Immature natural killer cell (primary cell): ENCODE measurements at places on chromosomes 7 and 10. TPM values are rescaled to one million over a fixed set of nuclear protein-coding genes. Genes with fewer than 3 reads are reported as not detected.

SUPV3L1 gene
- polyA plus RNA-seq = 30.4 TPM

SYT15B gene
- polyA plus RNA-seq = not detected

OPALIN gene
- polyA plus RNA-seq = not detected

OR2A42 gene
- polyA plus RNA-seq = not detected

IDI2 gene
- not detected for polyA plus RNA-seq

SORBS1 gene
- 1.8 TPM for polyA plus RNA-seq

VWDE gene
- polyA plus RNA-seq = not detected

ARHGAP22 gene
- not detected for polyA plus RNA-seq

- no peak for DNase-seq
Observed at GRCh38 chr7:27314111-27314510, 71.5 kb downstream of the EVX1 start.

DNA sequence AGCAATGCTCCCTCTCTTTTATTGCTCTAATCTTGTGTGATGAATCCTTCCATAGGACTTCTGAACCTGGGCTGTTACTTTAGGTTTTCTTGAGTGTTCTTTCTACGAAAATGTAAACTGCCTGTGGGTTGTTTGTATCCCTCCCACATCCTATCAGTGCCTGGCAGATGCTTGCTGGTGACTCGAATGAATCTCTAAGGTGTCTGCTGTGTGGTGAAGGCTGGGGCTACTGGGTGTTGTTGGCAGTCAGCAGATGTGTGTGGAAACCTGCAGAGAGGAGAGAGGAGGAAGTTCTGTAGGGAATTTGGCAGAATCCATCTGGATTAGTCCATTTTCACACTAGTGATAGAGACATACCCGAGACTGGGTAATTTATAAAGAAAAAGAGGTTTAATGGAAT is 639.4 kb downstream of the CALN1 start:
- DNase-seq = no peak

GRCh38 chr7:23969443-23969842 is 259.4 kb downstream of the STK31 start:
- no peak for DNase-seq

- no peak for DNase-seq
Observed at GRCh38 chr10:113743594-113743993, 7.9 kb upstream of the PLEKHS1 start.

DNA sequence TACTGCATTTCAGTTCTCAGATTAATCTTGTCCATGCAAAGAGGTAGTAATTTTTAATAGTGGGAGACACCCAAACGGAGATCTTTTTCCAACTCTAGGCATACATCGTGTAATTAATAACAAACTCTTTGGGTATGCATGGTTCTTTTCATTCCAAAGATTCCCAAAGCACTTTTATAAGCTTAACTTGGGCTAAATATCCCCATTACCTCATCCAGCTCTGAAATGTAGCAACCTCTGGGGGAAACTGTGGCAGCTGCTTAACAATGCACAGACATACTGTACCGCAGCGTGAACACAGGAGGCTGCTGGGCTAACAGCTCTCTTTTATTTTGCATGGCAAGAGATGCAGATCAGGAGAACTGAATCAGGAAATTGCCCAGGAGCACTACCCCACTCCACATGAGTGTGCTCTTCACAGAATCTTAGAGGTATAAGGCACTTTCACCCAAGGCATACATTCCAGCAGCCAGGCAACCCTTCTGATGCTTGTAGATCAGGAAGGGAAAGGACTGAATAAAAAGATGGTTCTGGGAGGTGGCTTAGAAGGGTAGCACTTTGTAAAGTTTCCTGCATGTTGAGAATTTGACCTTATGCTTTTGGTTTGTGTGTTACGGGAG is 114.4 kb upstream of the GLI3 start:
- DNase-seq = no peak

DNA sequence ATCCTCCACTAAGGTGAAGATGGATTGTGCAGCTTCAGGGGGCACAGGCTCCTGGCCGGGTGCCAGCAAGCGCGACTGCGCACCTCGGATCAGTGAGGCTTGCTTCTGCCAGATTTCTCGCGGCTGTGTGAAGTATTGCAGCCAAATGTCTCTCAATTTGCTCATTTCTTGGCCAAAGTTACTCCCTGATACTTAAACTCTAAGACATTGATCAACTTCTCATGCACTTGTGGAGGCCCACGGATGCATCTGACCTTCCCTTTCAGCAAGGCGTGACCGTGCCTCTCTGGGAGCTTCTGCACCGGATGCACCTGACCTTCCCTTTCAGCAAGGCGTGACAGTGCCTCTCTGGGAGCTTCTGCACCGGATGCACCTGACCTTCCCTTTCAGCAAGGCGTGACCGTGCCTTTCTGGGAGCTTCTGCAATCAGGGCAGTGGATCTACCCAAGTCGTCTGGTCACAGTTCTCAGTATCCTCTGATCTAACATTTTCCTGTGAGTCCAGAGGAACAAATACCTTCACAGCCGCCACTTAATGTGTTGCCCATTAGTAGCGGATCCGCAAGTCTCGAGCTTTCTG is 248.3 kb downstream of the ADARB2 start:
- DNase-seq = no peak

DNA sequence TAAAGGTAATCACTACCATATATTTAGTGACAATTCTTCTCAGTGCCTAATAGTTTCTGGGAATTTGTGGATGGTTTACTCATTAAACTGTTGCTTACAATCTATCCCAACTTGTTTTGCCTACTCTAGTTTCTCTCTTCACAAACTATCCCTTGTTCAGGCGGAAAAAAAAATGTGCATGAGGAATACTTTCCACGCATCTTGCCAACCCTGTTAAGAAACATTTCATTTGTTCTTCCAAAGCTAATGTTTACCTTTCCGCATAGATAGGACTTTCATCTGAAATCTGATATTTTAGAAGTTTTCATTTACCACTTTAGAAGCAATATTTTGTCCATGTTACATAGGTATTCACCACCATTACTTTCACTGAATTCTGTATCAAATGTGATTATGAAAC is 191.9 kb downstream of the MDFIC start:
- no peak for DNase-seq

GRCh38 chr7:45151967-45152366 is 5.6 kb upstream of the RAMP3 start:
- DNase-seq = no peak

DNA sequence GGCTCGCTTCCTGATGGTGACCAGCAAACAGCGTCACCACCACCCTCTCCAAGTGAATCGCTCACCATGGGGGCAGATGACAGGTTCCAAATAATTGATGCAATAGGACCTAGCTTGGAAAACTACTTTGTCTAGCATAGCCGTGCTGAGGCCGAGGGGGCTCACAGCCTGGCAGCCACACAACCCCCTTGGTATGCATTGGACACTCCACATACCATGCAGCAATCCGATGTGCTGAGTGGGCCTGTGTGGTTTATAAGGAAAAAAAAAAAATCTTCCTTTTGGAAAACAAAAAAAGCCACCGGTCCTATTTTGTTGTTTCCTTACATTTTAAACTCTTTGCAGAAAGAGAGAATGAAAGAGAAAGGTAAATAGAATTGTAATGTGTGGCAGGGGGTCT is 15.1 kb downstream of the GATA3 start:
- no peak for DNase-seq

- DNase-seq = no peak
Observed at GRCh38 chr7:121097577-121097976, 109.1 kb downstream of the CPED1 start.

DNA sequence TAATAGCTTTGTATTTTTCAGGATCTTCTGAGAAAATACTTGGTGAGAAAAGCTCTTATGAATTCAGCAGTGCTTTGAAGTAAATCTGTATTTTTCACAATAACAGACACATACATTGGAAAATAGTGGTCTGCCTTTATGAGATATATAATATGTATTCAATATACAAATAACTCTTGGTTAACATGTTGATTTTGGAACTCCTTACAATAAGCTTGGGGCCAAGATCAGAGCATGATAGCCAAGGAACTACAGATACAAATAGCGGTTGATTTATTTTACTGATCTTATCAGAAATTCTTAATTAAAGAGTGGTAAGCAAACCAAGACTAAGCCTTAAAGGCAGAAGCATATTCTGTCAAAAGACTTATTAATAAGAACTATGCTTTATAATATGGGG is 24.5 kb upstream of the NXPH1 start:
- DNase-seq = no peak

DNA sequence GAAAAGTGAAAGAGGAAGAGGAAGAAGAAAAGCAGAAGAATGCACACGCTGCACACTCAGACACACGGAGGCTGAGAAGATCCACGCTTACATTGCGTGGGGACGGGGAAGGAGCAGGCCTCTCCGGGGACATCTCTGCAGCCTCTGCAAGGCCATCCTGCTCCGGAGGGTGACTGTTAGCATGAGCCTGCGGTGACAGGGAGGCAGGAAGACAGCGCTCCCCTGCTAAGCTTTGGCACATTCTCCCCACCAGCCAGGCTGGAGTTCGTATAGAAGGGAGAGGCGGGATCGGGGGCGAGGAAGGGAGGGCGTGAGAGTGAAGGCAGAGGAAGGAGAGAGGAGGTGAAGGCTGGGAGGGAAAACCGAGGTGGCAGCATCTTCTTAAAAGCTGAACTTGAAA is 366.0 kb upstream of the SHH start:
- no peak for DNase-seq

- DNase-seq = no peak
Observed at GRCh38 chr10:111151595-111152307, 74.9 kb downstream of the ADRA2A start.

- DNase-seq = no peak
Observed at GRCh38 chr7:27678617-27679260, 16.1 kb upstream of the HIBADH start.

DNA sequence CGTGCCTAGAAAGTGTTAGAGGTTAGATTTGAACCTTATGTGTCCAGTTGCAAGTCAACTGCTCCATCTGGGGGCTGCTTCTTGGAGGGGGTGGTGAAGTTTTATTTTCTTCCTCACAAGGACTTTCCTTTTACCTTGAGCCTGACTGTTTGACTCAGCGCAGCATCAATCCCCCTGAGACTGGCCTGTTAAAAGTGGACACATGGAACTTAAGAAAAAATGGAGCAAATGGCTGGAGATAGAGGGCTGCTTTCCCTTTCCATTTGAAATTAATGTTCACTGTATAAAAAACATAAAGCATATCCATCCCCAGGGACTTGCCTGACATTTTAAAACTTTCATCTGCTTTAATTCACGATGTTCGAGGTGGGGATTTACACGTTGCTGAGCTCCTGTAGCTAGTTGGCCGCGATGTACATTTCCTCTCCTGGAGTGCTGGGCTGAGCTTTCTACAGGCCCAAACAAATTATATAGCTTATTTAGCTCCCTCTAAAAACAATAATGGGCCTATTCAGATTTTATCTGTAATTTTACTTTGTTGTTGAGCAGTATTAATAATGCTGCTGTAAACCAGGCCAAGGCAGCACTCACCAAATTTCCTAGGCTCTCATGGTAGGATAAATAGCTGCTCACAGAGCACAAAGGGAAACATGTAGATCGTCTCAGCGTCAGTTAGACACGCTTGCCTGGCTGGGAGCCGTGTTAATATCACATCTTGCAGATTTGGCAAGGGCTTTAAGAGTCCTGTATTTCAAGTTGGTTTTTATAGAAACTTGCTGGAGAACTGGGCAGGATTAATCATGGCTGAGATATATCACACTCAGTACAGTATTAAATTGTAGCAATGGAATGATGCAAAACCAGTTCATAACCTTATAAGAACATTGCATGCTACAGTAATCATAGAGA is 251.5 kb downstream of the LRMDA start:
- DNase-seq = no peak

- no peak for DNase-seq
Observed at GRCh38 chr7:21028599-21028998, 241.9 kb upstream of the SP8 start.

- no peak for DNase-seq
Observed at GRCh38 chr10:130188195-130189175, 52.3 kb downstream of the GLRX3 start.

- no peak for DNase-seq
Observed at GRCh38 chr7:134167841-134168240, 40.7 kb downstream of the LRGUK start.

- DNase-seq = no peak
Observed at GRCh38 chr10:114420811-114421485, 16.6 kb upstream of the AFAP1L2 start.

DNA sequence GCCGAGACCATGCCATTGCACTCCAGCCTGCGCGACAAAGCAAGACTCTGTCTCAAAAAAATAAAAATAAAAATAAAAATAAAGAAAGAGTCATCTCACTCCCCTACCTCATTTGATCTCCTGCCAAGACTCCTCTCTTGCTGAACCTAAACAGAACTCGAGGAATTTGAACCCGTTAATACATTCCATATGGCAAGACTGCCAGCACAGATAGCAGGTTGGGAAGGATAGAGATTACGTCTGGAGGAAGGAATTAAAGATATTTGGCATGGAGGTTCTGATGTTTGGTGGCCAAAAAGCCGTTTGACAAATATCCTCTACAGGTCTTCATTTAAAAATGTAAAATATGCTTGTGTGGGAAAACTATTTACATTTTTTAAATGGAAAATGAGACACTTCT is 549.6 kb downstream of the HTR7 start:
- no peak for DNase-seq

DNA sequence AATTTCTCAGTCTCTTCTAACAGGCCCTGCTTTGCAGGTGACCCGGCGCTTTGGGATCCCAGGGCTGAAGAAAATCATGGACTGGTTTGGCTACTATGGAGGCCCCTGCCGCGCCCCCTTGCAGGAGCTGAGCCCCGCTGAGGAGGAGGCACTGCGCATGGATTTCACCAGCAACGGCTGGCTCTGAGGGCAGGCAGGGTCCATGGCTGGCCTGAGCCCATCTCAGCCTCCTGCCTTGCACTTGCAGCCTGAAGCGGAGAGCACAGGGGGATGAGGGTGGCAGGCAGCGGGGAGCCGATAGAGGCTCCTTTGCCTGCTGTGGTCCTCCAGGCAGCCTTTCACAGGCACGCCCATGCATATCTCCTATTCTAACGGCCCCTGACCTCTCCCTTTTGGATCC is 21.8 kb downstream of the MORN4 start:
- no peak for DNase-seq

DNA sequence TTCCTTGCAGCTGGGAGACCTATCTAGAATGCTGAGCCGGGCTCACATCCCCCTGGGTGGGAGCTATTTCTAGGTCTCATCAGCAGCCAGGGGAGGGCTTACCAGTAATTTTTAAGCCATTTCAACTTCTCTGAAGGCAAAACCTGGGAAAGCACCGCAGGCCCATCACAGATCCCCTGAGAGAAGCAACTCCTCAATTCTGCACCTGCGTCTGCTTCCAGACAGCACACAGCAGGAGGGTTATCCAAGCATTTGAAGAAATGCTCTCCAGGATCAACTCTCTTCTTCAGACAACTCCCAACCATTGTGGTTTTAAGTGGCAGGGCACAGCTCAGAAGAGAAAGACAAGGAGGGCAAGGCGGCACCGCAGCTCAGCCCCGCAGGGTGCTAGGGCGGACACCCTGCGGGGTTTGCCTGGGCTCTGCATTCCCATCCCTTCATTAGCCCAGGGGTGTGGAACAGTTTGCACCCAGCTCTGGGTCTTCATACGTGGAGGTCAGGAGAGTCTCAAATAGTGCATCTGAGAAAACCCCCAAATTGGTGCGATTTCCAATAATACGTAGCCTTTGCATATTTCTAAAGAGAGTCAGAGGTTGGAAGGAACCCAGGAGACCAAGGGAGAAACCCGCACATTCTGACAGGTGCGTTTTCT is 618.7 kb downstream of the DNAJB6 start:
- DNase-seq = no peak
